ENCODE measurements at places on chromosomes 7 and 10.

GRCh38 chr10:10911471-10911921, 106.2 kb upstream of the CELF2 start:
- no peak for DNase-seq

DNA sequence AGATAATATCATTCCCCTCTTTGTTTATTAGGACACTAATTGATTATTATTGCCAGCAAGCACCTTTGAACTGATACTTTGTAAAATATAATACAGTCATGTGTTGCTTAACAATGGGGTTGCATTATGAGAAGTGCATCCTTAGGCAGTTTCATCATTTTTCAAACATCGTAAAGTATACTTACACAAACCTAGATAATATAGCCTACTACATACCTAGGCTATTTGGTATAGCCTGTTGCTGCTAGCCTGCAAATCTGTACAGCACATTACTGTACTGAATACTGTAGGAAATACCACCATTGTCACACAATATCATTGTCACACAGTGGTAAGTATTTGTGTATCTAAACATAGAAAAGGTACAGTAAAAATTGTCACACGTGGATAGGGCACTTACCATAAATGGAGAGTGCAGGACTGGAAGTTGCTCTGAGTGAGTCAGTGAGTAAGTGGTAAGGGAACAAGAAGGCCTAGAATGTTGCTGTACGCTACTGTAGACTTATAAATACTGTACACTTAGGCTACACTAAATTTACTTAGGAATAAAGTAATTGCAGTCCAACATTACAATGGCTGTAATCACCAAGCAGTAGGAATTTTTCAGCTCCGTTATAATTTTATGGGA, 70.7 kb downstream of the LCOR start:
- no peak for DNase-seq

- DNase-seq = no peak
Measured at GRCh38 chr10:68166871-68167585, 57.7 kb downstream of the MYPN start.

DNA sequence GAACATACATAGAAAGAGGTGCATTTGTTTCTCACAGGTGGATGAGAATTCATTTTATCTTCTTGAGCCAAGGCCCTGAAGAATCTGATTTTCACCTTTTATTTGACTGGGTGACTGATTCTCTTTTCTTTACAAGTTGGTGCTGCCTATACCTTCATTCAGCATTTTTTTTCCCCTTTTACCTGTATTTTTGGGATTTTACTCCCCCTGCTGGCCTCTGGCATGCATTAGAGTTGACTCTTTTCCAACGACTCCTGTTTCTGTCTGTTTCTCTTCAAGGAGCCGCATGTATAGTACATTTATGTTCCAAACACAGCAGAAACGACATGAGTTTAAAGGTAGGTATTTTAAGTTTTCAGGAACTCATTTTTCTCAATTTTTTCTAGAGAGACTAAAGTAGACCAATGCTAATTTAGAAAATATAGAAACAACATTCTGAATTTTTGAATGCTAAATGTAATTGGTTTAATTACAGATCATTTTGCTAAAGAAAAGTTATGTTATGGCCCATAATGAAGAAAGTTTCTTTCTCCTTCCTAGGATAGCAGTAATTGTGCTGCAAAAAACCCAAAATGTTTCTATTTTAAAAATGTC, 149.8 kb upstream of the HDAC9 start:
- no peak for DNase-seq

GRCh38 chr7:92698237-92698841, 108.1 kb upstream of the FAM133B start:
- DNase-seq = no peak

- no peak for DNase-seq
Measured at GRCh38 chr7:22348379-22348778, 8.6 kb downstream of the RAPGEF5 start.

- DNase-seq = no peak
Measured at GRCh38 chr10:45373003-45373575, 927 bp upstream of the ALOX5 start.

- DNase-seq = no peak
Measured at GRCh38 chr10:47042199-47042473, 130.9 kb downstream of the PTPN20 start.

DNA sequence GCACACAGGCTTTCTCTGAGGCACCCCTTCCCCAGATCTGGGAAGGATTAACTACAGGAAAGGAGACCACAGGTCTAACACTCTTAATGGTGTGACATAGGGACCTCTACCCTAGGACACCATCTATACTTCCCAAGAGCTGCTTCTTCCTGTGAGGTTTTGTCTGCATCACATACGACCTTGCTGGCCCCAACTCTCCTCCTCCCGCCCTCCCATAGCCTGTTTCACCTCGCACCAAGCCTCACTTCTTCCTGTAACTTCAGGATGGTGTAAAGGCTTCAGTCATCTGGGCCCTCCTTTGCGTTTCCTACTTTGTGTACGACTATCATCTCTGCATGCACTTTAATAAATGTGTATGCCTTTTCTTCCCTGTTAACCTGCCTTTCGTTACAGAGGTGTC, 274.3 kb downstream of the KLF6 start:
- no peak for DNase-seq

- no peak for DNase-seq
Measured at GRCh38 chr10:62684911-62685310, 119.6 kb upstream of the ADO start.

DNA sequence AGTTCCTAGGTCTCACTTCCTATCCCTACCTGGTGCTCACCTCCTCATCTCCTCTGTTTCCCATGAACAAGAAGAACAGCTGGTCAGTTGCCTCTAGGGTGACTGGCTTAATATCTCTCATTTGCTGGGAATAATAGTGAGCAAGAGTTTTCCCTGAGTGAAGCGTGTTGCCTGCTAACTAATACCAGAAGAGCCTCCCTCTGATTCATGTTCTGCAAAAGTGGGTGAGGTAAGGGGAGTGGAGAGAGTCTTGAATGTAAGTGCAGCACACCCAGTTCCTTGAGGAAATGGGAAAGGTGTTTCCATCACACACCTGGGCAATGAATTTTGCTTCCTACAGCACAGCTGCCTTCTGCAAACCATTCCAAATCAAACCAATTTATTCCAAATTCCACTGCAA, 29.6 kb downstream of the FZD1 start:
- no peak for DNase-seq

GRCh38 chr10:75827587-75828021, 396.2 kb downstream of the LRMDA start:
- DNase-seq = no peak

DNA sequence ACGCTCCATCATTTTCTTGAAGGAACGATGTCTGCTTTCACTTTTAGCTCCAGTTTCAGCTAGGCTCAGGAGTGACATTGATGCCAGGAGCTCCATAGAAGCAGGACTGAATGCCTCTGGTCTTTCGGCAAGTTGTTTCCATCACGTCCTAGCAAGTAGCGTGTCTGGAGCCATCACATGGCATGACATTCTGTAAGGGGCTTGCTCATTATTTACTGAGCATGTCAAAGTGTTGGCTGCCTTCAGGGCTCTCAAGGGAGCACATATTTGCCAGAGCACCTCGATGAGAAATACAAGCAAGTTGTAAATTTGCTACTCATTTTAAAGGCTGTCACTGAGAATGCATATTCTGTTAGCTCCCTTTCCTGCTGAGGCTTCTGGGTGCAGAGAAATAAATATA, 131.0 kb upstream of the ITGB1 start:
- DNase-seq = no peak

- peak; percentile 36 for DNase-seq
Measured at GRCh38 chr10:110209926-110210673, 2.7 kb downstream of the MXI1 start.

- DNase-seq = no peak
Measured at GRCh38 chr10:42952931-42953683, 123.8 kb upstream of the RET start.

DNA sequence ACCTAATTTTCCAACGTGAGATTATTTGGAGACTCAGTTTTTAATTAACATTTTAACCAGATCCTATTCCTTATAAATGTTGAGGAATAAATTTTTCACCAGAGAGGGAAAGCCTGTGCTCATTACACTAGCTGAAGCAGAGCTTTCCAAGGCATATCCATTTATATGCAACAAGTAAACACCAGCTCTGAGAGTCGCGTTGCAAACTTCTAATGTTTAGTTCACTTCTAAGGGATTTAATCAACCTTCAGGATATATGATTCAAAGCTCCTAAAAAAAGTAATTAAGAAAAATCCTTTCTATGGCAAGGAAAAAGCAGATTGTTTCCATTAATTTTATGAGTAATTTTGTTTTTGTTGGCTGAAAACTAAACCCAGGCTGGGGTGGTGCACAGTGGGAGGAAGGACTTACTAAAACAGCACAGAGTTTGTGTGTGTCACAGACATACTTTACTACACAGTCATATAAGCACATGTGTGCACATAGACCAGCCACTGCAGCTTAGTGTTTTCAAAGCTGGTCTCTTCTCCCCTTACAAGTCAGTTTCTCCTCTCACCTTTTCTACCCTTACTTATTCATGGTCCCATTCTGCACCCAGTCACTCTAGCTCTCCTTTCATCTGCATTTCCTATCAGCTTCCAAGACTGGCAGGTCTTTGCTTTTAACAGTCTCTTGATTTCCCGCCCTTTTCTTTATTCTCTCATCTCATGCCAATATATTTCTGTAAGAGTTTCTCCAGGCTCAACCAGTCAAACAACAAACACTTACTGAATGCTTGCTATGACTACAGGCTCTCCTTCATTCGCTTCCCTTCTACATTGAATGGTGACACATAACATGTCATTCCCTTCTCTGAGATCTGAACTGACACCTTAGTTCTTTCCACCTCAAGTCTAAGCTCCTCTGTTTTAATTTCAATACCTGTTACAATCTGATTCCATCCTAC, 81.1 kb upstream of the FZD1 start:
- DNase-seq = no peak

GRCh38 chr10:118101501-118101900, 54.8 kb upstream of the RAB11FIP2 start:
- DNase-seq = no peak

Data from stimulated activated CD4-positive, alpha-beta T cell treated with anti-CD3 and anti-CD28 coated beads, Interleukin-12 subunit alpha, Interleukin-12 subunit beta, amount 100 ng/mL, for 4 hours (primary cell).